HS-5 (cell line): ENCODE measurements at places on chromosomes 4 and X.

GRCh38 chrX:78011846-78012245, 42.4 kb upstream of the PGAM4 start:
- no peak for DNase-seq

DNA sequence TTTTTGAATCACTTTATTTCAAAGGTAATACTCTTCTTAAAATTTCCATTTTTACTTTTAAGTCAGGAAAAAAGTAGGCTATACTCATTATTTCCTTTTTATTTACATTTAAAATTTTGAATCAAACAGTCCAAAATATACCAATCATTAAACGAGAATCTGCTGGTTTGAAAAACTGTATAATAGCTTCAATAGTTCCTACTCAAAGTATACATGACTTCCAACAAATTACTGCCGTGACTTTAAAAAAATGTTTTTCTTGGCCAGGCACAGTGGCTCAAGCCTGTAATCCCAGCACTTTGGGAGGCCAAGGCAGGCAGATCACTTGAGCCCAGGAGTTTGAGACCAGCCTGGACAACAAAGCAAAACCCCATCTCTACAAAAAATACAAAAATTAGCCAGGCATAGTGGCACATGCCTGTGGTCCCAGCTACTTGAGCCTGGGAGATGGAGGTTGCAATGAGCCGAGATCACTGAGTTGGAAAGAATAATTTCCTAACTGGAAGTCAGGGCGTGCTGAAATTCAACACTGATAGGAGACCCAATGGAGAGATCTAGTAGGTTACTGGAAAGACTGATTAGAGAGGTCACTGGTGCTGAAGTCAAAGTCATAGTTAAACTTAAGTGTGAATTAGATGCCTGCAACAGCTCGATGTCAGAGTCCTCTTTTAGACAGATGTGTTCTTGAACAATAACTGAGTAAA, 9.0 kb downstream of the KLHL8 start:
- no peak for DNase-seq

DNA sequence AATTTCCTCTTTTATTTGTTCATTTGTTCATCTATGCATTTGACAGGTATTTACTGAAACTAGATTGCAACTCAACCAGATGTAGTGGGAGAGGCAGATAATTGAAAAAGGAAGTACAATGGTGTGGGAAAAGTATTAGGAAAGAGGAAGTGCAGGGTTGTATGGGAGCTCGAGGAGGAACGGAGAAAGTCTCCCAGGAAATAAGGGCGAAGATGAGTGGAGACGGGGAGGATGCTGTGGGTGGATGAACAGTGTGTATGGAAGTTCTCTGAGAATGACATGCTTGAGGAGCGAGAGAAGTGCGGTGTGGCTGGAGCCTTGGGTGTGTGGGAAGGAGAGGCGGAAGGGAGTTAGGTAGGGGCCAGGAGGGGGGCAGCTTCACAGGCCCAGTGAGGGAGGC, 87.5 kb upstream of the DHX15 start:
- DNase-seq, result no peak

GRCh38 chr4:92968556-92968955, 664.8 kb downstream of the GRID2 start:
- DNase-seq, result no peak

GRCh38 chr4:52907510-52907909, 45.4 kb downstream of the RASL11B start:
- no peak for DNase-seq

GRCh38 chrX:23935106-23935505, 27.3 kb downstream of the CXorf58 start:
- DNase-seq, result no peak

DNA sequence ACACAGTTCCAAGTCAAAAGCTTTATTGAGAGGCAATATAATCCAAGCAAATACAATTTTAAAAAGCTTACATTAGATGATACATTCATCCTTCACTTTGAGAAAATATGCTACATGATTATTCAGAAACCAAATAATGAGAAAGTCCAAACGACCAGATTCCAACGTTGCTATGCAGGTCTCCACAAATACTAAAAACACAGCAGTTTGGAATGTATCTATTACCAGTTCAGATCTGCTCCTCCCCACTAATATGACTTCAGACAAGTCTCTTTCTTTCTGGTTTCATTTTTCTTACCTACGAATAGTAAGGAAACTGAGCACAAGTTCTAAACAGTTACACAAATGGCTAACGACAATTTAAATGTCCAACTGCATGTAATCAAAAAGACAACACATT, 9.5 kb downstream of the NAF1 start:
- DNase-seq, result peak; percentile 58
